Stomach (tissue), 19 donors: ENCODE measurements at places on chromosomes 13 and 19. TPM values are rescaled to one million over a fixed set of nuclear protein-coding genes. Genes with fewer than 3 reads are reported as not detected.

Gene OR7C1
- polyA plus RNA-seq = not detected

Gene ZNF730
- not detected for polyA plus RNA-seq

Gene PRSS57
- not detected for polyA plus RNA-seq

Gene ZNF560
- not detected for polyA plus RNA-seq

Gene ZNF836
- polyA plus RNA-seq = 3.4 TPM

Gene IL11
- 1.0 TPM for polyA plus RNA-seq

Gene ZNF737
- 3.5 TPM for polyA plus RNA-seq

Gene SLC5A5
- 1.4 TPM for polyA plus RNA-seq

Gene TMEM190
- polyA plus RNA-seq = not detected

Gene ZNF497
- polyA plus RNA-seq = 1.0 TPM

Gene ZNF548
- 2.6 TPM for polyA plus RNA-seq

Gene GPC6
- 1.6 TPM for polyA plus RNA-seq

Gene DAPK3
- 73.5 TPM for polyA plus RNA-seq

Gene CIC
- 31.8 TPM for polyA plus RNA-seq

Gene RUBCNL
- polyA plus RNA-seq = 0.46 TPM

Gene KLK5
- not detected for polyA plus RNA-seq

Gene SLC1A6
- not detected for polyA plus RNA-seq

Gene ZNF443
- polyA plus RNA-seq = 0.31 TPM

Gene SIGLEC8
- 0.20 TPM for polyA plus RNA-seq

Gene NDUFA7
- 127 TPM for polyA plus RNA-seq

Gene KLK14
- 0.31 TPM for polyA plus RNA-seq

Gene CDX2
- polyA plus RNA-seq = 0.03 TPM

Gene PET100
- polyA plus RNA-seq = 115 TPM

Gene SIGLEC12
- 1.2 TPM for polyA plus RNA-seq

Gene LYPD3
- polyA plus RNA-seq = 2.2 TPM

Gene CGB2
- polyA plus RNA-seq = not detected
